SK-N-SH (cell line): ENCODE measurements at places on chromosomes 1 and 21. TPM values are rescaled to one million over a fixed set of nuclear protein-coding genes. Genes with fewer than 3 reads are reported as not detected.
A peak's percentile ranks its signal among the peaks of the same experiment; 100 is the strongest.

DNA sequence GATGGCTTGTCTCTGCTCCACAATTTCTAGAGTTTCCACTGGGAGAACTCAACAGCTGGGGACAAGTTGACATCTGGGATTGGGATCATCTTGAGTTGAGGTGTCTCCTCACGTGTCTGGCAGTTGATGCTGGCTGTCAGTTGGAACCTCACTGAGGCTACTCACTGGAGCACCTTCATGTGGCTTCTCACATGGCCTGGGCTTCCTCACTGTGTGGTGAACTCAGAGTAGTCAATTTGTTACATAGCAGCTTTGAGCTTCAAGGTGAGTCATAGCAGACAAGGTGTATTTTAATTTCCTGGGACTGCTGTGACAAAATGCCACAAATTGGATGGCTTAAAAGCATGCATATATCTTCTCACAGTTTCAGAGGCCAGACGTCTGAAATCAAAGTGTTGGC, 44.0 kb downstream of the NTNG1 start:
- no peak for DNase-seq

GRCh38 chr1:13535227-13535626, 21.4 kb upstream of the LRRC38 start:
- DNase-seq: no peak

ESRRG gene
- 0.26 and 0.57 TPM in 2 replicates for polyA plus RNA-seq

GRCh38 chr21:45636951-45637646, 6.4 kb upstream of the PCBP3 start:
- DNase-seq: peak; percentile 32

DNA sequence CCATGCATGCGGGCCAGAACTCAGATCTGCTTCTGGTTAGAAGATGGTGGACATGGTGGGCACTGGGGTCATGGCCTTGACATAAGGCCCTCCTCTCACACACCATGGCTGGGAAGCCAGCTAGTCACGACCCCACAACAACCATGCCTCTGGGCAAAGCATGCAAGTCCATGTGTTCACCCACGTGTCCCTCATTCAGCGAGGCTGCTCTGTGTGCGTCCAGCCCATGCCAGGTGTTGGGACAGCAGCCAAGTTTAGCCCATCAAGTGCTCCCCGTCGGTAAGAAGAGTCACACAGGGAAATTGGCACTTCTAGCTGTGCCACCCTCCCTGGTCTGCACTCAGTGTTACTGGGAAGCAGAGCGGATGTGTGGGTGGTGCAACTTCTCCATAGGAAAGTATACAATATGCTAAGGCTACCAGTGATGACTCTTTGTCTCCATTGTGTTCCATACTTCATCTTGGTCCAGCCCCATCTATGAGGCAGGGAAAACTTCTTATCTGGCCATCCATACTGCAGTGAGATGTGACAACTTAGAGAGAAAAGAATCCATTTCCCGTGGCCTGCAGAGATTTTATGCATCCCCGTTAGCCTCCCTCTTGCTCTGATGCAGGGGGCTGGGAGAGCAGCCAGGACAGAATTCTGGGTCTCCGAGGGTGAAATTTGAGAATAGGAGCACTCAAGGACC, 198.0 kb downstream of the GRIK3 start:
- DNase-seq: peak; percentile 56

OR2G6 gene
- polyA plus RNA-seq: not detected in 2 replicates

- DNase-seq: peak; percentile 86
Observed at GRCh38 chr1:18149027-18149641, 41.5 kb downstream of the IGSF21 start.

DNA sequence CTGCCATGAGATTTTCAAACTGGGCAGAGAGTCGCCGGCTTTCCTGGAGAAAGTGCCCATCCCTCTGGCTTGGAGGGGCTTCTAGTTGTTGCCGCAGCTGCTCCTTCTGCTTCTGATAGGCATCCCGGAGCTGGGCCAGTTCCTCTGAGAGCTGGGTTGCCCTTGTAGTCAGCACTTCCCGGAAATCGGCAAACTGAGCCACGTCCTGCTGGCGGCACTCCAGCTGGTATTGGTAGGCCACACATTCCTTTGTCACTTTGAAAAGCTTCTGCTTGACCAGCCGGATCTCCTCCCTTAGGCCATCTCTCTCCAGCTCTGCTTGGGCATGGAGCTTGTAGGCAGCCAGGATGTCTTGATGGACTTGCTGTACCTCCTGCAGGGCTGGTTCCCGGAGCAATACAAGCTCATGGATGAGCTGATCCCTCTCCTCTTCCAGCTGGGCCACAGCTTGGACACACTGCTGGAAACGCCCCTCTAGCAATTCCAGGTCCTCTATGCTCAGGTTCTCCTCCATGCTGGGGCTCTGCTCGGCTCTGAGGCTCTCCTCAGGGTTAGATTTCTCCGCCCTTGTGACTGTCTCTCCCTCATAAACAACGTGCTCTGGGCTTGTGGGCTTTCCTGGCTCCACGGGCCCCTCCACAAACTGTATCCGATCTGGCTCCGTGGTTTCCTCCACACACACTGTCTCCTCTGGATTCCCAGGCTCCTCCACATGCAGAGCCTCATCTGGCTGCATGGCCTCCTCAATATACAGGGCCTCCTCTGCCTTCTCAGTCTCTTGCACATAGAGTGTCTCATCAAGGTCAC, 7.3 kb downstream of the SYNC start:
- DNase-seq: no peak

TRIM67 gene
- not detected in 2 replicates for polyA plus RNA-seq

OBSCN gene
- polyA plus RNA-seq: 3.4 and 4.0 TPM in 2 replicates

MROH9 gene
- polyA plus RNA-seq: 0.24 and 0.26 TPM in 2 replicates

TAF13 gene
- polyA plus RNA-seq: 16.0 and 21.9 TPM in 2 replicates

- no peak for DNase-seq
Observed at GRCh38 chr21:42539342-42539741, 25.7 kb downstream of the SLC37A1 start.

GRCh38 chr1:39890273-39890672, 7.0 kb upstream of the TRIT1 start:
- DNase-seq: no peak
